ENCODE measurements at places on chromosomes 5 and 9.

- no peak for DNase-seq
Observed at GRCh38 chr5:160054047-160054446, 45.1 kb downstream of the TTC1 start.

- no peak for DNase-seq
Observed at GRCh38 chr5:134151723-134152122, 25.0 kb downstream of the SKP1 start.

DNA sequence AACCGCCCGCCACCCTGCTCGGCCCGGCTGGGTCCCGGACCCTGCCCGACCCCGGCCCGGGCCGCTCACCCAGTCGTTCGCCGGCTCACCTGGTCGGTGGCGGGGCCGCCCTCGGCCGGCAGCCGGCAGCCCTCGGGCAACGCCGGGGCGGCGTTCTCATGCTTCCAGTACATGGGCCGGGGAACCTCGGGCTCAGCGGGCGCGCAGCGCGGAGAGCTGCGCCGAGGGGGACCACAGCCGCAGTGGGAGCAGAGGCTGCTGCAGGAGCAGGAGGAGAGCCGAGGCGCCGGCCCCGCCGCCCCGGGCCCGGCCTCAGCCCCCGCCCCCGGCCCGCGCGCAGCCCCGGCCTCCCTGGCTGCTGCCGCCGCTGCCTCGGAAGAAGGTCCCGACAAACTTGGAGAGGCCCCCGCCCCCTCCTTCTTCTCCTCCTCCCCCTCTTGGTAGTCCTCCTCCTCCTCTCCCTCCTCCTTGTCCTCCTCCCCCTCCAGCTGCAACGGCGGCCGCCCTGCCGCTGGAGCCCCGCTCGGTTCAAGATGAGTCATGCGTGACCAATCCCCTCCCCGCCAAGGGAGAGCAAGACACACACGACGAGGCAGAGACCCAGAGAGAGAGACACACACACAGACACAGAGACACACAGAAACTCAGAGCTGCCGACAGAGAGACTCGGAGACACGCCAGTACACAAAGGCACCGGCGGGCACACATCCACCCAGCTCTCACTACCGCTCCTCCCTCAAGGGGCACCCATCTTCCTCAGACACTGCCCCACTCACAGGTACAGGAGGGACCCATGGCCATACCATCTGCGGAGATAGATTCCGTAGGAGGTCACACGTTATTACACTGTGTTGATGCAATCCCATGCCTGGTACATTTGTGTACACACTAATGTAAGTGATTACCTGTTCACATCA is at the start of gene LHX6:
Gene LHX6 (minus strand): TSS at position 390 of the 917 bp plus-strand sequence. CDS start 217 bp downstream, at position 173.
- no peak for DNase-seq

- DNase-seq, result no peak
Observed at GRCh38 chr9:92188969-92189781, 74.0 kb upstream of the SPTLC1 start.

DNA sequence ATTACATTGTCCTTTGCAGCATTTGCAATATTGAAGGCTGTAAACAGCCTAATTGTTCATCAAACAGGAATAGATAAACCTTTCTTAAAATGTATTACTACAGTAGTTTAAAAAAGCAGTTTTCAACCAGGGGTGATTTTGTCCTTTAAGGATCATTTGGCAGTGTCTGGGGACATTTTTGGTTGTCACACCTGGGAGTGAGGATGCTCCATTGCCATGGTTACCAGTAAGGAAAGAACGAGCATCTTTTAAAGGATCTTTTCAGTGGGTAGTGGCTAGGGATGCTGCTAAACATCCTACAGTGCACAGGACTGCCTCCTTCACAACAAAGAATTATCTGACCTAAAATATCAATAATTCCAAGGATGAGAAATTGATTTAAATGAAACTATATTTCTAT is 596.3 kb downstream of the HINT1 start:
- DNase-seq, result no peak

DNA sequence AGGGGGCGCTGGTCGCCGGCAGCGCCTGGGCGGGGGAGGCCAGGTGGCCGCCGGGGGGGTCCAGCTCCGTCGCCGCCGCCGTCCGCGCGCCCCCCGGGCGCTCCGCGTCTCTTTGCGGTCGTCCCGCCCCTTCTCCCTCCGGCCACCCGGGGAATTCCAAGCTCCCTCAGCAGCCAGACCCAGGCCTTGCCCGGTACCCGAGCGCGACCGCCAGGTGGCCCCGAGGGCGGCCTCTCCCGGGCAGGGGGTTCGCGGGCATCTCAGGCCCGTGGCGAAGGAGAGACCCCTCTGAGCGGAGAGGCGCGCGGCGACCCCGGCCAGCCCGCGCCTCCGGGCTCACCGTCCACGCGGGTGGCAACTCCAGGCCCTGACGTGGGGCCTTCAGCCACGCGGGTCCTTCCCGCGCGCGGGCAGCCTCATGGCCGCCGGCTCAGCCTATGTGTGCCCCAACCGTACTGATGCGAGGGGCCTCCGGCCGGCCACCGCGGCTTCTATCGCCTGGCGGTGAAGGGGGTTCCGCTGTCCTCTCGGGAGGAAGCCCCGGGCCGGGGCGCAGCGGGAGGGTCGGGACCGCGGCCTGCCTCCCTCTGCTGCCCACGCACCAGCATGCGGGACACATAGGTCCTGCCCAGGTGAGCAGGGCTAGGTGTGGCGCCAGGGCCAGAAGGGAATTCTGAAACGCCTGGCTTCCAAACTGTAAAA is 529 bp upstream of the NRARP start:
- no peak for DNase-seq

DNA sequence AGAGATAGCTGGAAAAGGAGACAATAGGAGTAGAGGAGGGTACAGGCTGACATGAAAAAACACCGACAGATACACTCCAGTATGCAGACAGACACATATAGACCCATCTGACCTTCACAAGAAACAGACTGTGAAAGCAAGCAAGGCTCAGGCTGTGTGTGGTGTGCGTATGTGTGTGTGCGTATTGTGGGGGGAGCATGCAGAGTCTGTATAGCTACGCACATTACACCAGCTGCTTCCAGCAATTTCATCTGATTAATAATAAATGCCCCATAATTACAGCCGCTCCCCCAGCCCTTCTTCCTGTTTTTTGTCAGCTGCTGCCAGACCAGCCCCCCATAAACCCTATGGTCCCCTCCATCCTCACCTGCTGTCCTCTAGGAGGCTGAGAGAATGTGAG is 6.7 kb downstream of the CNTFR start:
- DNase-seq, result no peak

- DNase-seq, result peak; percentile 77
Observed at GRCh38 chr9:113376634-113377567, at the start of gene HDHD3. Gene HDHD3, minus strand, starts transcription at chr9:113376986. Its CDS starts 2,632 bp downstream, at chr9:113374354.

DNA sequence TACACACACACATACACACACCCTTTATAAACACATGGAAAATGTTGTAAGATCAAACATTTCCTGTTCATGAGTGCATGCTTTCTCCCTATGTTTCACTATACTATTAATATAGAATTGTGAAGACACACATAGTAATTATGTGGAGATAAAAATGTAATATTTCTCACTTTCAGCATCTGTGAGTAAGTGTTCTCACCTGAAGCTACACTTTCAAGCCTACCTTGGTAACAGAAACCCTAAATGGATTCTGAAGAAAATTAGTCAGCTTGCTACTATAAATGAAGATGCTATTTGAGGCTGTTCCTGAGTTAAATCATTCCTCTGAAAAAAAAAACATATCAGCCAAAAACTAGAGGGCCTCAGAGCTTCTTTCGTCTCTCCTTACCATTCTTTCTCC is 81.1 kb upstream of the GNA14 start:
- no peak for DNase-seq

DNA sequence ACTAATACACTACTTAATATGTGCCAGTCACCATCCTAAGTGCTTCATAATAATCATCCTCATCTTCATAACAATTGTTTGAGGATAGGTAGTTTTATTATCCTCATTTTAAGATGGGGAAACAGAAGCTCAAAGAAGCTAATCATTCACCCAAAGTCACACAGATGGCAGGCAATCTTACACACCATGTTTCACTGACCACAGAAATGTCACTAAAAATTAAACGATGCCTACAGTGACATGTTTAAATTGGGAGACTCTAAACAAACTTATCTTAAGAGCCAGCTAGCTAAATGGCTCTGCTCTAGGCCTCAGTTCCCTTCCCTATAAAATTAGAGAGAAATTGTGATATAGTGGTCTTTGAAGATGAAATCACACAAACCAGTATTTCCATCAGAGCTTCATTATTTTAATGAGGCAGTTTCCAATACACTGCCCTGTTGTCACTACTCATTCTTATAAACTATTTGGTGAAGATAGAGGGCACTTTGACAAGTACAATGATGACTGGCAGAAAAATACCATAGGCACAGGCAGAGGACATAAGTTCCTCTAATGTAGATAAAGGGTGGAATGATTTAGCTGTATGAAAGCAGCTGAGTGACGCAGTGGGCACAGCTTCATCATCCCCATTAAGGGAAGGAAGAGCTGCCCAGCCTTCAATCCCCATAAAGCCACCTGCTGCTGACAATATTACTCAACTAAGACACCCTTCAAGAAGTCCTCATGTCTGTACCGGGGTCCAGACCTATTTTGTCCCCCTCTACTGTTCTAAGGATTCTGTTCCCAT is 224.1 kb downstream of the ACTL7B start:
- no peak for DNase-seq

DNA sequence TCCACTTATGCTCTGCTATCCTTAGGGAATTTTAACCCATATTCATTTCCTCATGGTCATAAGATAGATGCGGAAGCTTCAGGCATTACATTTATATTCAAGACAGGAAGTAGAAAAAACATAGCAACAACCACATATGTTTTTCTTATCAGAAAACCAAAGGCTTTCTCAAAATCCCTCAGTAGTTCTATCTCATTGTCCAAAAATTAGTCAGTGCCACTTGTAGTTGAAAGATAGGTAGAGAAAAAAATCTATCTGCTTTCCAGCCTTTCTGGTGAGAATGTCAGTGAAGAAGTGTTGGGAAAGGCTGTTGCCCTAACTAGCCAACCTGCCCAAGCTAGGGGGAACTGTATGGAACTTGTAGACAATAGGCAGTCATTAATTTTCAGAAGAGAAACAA is 23.5 kb upstream of the MOCS2 start:
- DNase-seq, result no peak
